ENCODE measurements at places on chromosomes 7 and 10.

GRCh38 chr10:104331208-104331838, 6.9 kb downstream of the ITPRIP start:
- no peaks in the 10 kb centered on the region for H3K27me3 ChIP-seq
- H3K4me1 ChIP-seq, result peaks cover 97% of the 10 kb centered on the region
- H3K27ac ChIP-seq, result peak overlapping the region; percentile 94
- no peak overlapping the region for H3K4me3 ChIP-seq
- DNase-seq, result no peak

DNA sequence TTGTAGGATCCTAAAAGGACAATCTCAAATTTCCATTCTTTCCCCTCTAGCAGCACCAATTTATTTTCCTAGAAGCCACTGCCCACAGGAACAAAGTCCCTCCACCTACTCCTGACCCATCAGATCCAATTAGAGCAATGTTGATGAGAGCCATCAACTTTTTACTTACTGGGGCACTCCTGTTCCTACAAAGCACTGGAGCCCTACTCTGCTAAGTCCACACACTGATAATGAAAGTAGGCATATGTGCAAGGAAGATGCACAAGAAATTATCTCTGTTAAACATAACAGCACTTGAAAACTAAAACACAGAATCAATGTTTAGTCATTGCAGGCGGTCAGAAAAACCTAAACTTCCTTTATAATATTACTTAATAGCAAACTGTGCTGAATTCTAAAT, 3.6 kb downstream of the HERPUD2 start:
- peaks cover 84% of the 10 kb centered on the region for H3K4me1 ChIP-seq
- peak overlapping the region; percentile 89 for H3K4me3 ChIP-seq
- DNase-seq, result no peak
- no peaks in the 10 kb centered on the region for H3K36me3 ChIP-seq

GRCh38 chr10:51168086-51168815, 94.0 kb downstream of the PRKG1 start:
- H3K36me3 ChIP-seq, result no peaks in the 10 kb centered on the region
- no peak overlapping the region for H3K27ac ChIP-seq
- no peaks in the 10 kb centered on the region for H3K27me3 ChIP-seq

DNA sequence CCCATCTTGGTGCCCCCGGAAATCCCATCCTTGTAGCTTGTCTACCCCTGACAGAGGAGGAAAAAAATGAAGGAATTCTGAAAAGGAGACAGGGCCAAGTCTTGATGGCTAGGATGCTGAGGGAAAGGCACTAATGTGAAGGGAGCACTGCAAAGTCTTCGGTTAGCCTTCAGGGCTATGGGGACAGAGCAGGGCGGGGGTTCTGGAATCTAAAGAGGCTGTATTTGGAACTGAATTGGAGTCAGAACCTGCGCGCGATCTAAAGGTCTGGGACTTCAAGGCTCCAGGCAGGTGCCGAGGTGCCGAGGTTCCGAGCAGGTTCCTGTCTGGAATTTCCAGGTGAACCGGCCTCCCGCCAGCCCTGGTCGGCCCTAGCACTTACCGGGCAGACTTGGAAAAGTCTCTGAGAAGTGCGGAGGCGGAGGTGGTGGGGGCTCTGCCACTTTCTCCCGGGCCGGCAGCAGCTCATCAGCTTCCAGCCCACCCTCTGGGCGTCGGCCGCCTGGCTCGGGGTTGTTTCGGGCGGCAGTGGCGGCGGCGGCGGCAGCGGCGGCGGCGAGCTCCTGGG, 781 bp downstream of the GBX1 start:
- peak overlapping the region; percentile 64 for H3K4me3 ChIP-seq
- H3K4me1 ChIP-seq, result peaks cover 18% of the 10 kb centered on the region
- H3K27me3 ChIP-seq, result peaks cover 6% of the 10 kb centered on the region
- H3K27ac ChIP-seq, result no peak overlapping the region
- H3K36me3 ChIP-seq, result no peaks in the 10 kb centered on the region

- no peak overlapping the region for H3K4me3 ChIP-seq
- no peaks in the 10 kb centered on the region for H3K4me1 ChIP-seq
- H3K36me3 ChIP-seq, result no peaks in the 10 kb centered on the region
These were observed 171.4 kb downstream of the ITGA8 start for GRCh38 chr10:15548331-15548730.

Measured in esophagus squamous epithelium (tissue), 5 donors.